ENCODE measurements at places on chromosomes 2 and 18. TPM values are rescaled to one million over a fixed set of nuclear protein-coding genes. Genes with fewer than 3 reads are reported as not detected.

GRCh38 chr2:146982393-146982846 lies 862.4 kb upstream of the ACVR2A start:
- H3K36me3 ChIP-seq, result peaks cover 4% of the 10 kb centered on the region
- no peak overlapping the region for H3K4me3 ChIP-seq

- no peaks in the 10 kb centered on the region for H3K36me3 ChIP-seq
- no peak overlapping the region for H3K4me3 ChIP-seq
- H3K27ac ChIP-seq, result no peak overlapping the region
- H3K4me1 ChIP-seq, result no peaks in the 10 kb centered on the region
Observed at GRCh38 chr2:200624658-200625057, 38.8 kb downstream of the AOX1 start.

DNA sequence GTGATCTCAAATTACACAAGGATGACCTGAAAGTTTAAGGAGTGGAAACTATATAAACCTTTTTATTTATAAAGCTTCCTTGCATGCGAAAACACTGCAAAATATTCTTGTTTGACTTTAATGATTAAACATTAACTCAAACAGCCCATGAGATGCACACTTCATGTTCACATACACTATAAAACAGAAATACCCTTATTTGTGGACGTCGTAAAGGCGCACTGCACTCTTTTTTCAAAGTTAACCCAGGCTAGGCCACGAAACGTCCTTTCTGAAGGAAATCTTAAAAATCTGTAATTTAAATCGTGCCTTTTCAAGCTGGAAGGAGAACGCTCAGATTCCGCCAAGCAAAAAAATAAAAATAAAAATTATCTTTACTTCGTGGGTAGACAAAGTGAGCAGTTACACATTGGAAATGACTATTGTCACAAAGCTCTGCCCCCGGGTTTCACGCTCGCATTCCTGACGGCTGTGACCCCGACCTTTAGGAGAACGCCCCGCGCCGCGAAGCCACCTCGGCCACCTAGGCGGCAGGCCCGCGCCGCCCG lies 728 bp downstream of the FAM168B start:
- H3K4me1 ChIP-seq, result no peaks in the 10 kb centered on the region
- H3K4me3 ChIP-seq, result peak overlapping the region; percentile 89
- no peaks in the 10 kb centered on the region for H3K36me3 ChIP-seq
- H3K27me3 ChIP-seq, result peaks cover 2% of the 10 kb centered on the region
- H3K27ac ChIP-seq, result peak overlapping the region; percentile 85

- no peak for DNase-seq
- no peak overlapping the region for H3K4me3 ChIP-seq
- H3K4me1 ChIP-seq, result peaks cover 25% of the 10 kb centered on the region
- H3K27ac ChIP-seq, result peak overlapping the region; percentile 79
Observed at GRCh38 chr2:205858275-205858674, 176.0 kb downstream of the NRP2 start.

DNA sequence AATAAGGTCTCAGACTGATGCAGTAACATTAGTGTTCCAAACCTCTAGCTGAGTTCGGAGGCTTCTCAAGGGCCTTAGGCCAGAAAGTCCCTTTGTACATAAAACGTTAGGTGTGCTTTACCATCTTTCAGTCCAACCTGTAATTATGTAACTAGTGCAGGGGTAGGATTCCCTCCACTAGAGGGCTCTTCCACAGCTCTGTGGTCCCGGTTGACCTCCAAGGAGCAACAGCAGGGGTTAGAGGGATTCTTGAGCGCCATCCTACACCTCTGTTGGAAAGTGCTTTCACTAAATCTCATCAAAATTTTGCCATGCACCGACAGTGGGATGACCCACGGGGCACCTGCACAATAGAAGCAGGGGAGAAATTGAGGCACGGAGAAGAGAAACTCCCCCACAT lies 155.8 kb upstream of the LRP1B start:
- peaks cover 1% of the 10 kb centered on the region for H3K4me1 ChIP-seq
- H3K27me3 ChIP-seq, result no peaks in the 10 kb centered on the region
- H3K4me3 ChIP-seq, result no peak overlapping the region
- no peaks in the 10 kb centered on the region for H3K36me3 ChIP-seq

Gene ASXL2
- total RNA-seq, result 19.9 TPM

GRCh38 chr2:45855374-45855773 lies 203.9 kb downstream of the PRKCE start:
- H3K36me3 ChIP-seq, result no peaks in the 10 kb centered on the region
- peaks cover 2% of the 10 kb centered on the region for H3K27me3 ChIP-seq
- H3K4me3 ChIP-seq, result no peak overlapping the region
- no peak overlapping the region for H3K27ac ChIP-seq

- no peak overlapping the region for H3K4me3 ChIP-seq
- DNase-seq, result no peak
- peaks cover 4% of the 10 kb centered on the region for H3K36me3 ChIP-seq
- no peaks in the 10 kb centered on the region for H3K27me3 ChIP-seq
- H3K4me1 ChIP-seq, result peaks cover under 1% of the 10 kb centered on the region
- no peak overlapping the region for H3K27ac ChIP-seq
Observed at GRCh38 chr2:221478485-221478863, 93.6 kb downstream of the EPHA4 start.

Gene ABCG8
- not detected for total RNA-seq

Gene MAP3K19
- not detected for total RNA-seq

Gene PSTPIP2
- total RNA-seq, result 0.20 TPM

Gene FKBP1B
- total RNA-seq, result 38.1 TPM
